ENCODE measurements at places on chromosomes 1 and 21. TPM values are rescaled to one million over a fixed set of nuclear protein-coding genes. Genes with fewer than 3 reads are reported as not detected.

Gene OVAAL
- not detected for total RNA-seq

Gene ERO1B
- 33.3 TPM for total RNA-seq

Gene DNAH14
- 2.6 TPM for total RNA-seq

DNA sequence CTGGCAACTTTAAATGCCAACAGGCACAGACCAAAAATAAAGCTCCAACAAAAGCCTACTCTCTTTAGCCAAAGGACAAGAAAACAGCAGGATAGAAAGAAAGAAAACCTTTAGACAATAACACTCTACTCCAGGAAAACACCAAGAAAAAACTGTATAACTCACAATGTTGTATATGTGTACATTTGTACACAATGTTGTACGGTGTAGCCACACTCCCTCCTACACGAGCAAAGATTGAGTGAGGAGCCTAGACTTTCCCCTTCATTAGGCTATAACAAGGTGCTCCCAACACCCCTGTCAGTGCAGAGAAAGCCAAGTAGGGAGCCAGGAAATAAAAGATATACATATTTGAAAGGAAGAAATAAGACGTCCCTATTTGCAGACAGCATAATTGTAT lies 24.0 kb downstream of the GJA4 start:
- H3K27me3 ChIP-seq, result no peaks in the 10 kb centered on the region
- peak overlapping the region; percentile 12 for H3K4me3 ChIP-seq
- peaks cover 27% of the 10 kb centered on the region for H3K4me1 ChIP-seq
- no peaks in the 10 kb centered on the region for H3K36me3 ChIP-seq
- no peak for DNase-seq
- H3K27ac ChIP-seq, result peak overlapping the region; percentile 27

- no peaks in the 10 kb centered on the region for H3K27me3 ChIP-seq
- H3K36me3 ChIP-seq, result peaks cover 26% of the 10 kb centered on the region
- peaks cover 6% of the 10 kb centered on the region for H3K4me1 ChIP-seq
- peak overlapping the region; percentile 93 for H3K4me3 ChIP-seq
- peak overlapping the region; percentile 98 for H3K27ac ChIP-seq
These were observed 684 bp upstream of the MCL1 start for GRCh38 chr1:150579945-150580642.

DNA sequence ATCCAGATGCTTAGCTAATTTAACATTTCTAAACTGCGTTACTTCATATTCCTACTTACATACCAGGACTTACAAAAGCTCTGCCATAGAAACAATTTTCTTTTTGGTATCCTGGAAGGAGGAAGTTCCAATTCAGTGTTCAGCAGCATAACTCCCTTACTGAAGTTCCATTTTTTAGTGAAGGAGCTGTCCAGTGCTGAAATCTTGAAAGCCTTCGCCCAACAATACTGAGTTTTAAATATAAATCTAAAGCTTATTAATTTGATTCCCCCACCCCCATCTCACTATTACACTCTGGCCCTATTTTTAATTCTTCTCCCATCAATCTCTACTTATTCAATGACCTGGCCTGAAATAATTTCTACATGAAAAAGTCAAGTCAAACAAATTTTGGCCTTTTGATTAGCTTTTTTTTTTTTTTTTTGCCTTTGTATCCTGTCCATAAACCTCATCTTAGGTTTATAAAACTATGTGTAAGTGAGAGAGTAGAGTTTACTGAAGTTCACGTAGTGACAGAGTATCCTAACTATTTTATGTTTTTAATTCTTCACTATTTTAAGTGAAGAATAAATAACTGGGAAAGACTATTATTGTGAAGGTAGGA lies 323.0 kb upstream of the PLD5 start:
- H3K27ac ChIP-seq, result no peak overlapping the region
- no peaks in the 10 kb centered on the region for H3K36me3 ChIP-seq
- no peaks in the 10 kb centered on the region for H3K27me3 ChIP-seq
- no peak overlapping the region for H3K4me3 ChIP-seq
- no peaks in the 10 kb centered on the region for H3K4me1 ChIP-seq

GRCh38 chr21:28138272-28138671 lies 854.4 kb downstream of the LTN1 start:
- peaks cover 3% of the 10 kb centered on the region for H3K4me1 ChIP-seq
- no peaks in the 10 kb centered on the region for H3K36me3 ChIP-seq
- DNase-seq, result no peak
- no peak overlapping the region for H3K27ac ChIP-seq

DNA sequence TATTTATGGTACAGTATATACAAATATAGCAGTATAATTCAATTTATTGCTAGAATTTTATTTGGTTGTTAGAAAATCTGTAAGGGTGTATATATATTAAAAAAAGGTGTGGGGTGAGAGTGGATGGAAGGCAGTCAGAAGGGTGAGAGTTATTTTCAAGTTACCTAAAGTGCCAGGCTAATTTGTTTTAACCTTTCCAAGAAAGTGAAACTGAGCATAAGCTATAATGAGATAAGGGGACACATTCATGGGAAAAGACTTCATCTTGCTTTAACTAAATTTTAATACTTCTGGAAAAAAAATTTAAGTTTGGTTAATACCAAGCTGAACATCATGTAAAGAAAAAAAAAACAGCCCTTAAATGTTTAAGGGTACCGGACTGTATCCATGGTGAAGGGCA lies 4.9 kb downstream of the TEX38 start:
- no peak overlapping the region for H3K4me3 ChIP-seq
- H3K36me3 ChIP-seq, result peaks cover 22% of the 10 kb centered on the region
- H3K27me3 ChIP-seq, result no peaks in the 10 kb centered on the region

GRCh38 chr1:151370211-151370911 lies 2.1 kb downstream of the SELENBP1 start:
- H3K4me1 ChIP-seq, result peaks cover 43% of the 10 kb centered on the region
- no peaks in the 10 kb centered on the region for H3K27me3 ChIP-seq
- H3K36me3 ChIP-seq, result peaks cover 27% of the 10 kb centered on the region

- peak overlapping the region; percentile 49 for H3K4me3 ChIP-seq
- H3K27ac ChIP-seq, result no peak overlapping the region
- no peaks in the 10 kb centered on the region for H3K27me3 ChIP-seq
- H3K4me1 ChIP-seq, result no peaks in the 10 kb centered on the region
- DNase-seq, result no peak
These were observed 144.1 kb downstream of the TNR start for GRCh38 chr1:175599212-175599705.

Measured in thoracic aorta (tissue), 2 donors.